ENCODE measurements at places on chromosomes 5 and 9.

DNA sequence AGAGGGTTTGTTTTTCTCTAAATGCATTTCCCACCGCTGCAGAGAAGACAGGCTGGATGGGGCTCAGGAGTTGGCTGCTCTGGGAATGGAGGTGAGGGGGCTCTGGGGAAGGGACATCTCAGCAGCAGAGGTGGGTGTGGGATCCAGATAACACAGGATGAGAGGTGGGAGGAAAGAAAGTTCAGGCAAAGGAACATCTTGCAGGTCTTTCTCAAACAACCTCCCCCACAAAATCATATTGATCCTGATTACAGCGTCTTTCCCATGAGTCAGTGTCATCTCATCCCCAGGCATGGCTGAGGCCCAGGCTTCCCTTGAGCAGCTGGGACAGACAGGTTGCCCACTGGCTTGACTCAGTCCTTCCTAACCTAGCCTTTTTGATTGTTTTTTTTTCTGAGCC, 11.3 kb upstream of the ACSL6 start:
- DNase-seq, result no peak

- DNase-seq, result peak; percentile 79
These were observed 44.8 kb downstream of the PLCXD3 start for GRCh38 chr5:41465493-41466171.

- DNase-seq, result no peak
These were observed 18.7 kb downstream of the HCN1 start for GRCh38 chr5:45677524-45677923.

DNA sequence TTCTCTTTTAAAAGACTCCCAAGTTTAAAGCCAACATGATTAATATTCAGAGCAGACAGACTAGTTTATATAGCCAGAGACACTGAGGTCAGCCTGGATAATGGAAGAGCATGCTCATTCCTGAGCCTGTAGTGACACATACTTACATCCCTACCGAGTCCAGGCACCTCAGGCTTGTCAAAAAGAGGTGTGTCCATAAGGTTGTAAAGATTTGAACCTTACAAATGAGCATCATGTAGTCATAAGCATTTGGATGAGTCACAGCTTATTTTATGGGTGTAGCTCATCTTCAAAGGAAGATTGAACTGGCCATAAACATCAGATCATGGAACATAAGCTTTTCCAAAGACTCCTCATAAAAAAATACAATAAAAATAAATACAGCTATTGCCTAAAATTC, 333.5 kb downstream of the EFNA5 start:
- DNase-seq, result no peak

DNA sequence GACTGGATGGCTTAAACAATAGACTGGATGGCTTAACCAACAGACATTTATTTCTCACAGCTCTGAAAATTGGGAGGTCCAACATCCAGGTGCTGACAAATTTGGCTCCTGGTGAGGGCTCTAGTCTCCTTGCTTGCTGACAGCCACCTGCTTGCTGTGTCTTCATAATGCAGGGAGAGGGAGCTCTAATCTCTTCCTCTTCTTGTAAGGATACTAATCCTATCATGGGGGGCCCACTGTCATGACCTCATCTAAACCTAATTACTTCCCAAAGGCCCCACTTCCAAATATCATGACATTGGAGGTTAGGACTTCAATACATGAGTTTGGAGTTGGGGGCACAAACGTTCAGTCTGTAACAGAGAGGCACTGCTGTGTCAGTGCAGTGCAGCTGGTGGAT, 26.4 kb downstream of the FOXD1 start:
- DNase-seq, result no peak

GRCh38 chr9:125984461-125984860, 237.3 kb downstream of the PBX3 start:
- DNase-seq, result no peak

DNA sequence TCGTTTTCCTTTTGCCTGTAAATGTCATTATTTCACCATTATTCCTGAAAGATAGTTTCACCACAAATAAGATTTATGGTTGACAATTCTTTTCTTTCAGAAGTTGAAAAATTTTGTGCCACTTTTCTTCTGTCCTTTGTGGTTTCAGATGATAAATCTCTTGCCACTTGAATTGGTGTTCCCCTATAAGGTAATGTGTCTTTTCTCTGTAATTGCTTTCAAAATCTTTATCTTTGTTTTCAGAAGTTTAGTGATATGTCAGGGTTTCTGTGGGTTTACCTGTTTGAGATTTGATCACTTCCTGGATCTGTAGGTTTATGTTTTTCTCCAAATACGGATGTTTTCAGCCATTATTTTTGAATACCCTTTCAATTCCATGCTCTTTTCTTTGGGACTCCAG, 14.6 kb downstream of the RASA1 start:
- no peak for DNase-seq

DNA sequence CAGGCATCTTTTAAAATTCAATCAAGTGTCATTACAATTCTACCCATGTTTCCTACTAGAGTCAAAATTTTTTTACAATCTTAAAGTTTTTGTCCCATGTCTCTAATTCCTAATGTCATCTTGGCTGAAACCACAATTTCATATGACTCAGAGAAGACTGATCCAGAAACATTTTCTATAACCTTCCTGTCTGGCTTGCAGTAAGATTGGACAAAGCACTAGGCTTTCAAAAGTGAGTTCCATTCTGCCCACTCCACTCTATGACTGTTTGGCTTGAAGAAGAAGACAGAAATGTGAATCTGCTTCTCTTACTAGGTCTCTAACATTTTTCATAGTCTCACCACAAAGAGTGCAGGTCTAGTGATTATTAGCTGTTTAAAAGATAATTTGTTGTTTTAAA, 88.8 kb downstream of the NR3C1 start:
- peak; percentile 59 for DNase-seq

GRCh38 chr5:93349613-93350012, 231.4 kb downstream of the NR2F1-AS1 start:
- DNase-seq, result no peak

DNA sequence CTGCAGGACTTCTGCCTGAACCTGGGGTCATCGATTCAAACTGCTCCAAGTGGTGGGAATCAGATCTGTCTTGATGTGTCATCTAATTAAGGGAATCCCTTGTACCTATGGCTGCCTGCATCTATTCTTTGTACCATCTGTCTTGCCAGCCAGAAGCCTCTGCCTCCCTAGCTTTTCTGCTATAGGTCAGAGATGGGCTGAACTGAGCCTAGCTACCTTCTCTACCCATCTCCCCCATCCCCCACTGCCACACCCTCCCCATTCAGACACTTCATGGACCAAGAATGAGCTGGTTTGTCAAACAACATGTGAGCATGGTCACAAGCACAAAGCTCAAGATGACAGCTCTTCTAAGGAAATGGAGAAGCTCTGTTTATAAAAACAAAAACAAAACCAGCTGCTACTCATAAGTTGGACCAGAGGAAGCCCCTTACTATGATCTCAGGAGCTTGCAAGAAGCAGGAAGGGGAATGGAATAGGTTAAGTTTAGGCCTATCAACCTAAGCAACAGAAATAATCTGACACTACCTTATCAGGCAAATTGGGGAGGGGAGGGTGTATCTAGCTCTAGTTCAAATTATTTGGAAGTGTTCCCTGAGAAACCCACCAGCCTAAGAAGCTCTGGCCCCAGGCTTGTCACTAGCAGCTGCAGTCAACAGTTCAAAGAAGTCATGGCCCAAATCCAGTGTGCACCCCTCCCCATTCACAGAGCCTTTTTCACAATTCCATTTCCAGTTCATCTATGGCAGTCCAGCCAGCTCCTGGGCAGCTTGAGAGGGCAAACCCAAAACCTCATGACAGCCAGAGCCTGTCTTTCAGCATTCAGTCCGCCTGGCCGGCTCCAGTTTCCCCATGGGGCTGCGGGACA, 29.9 kb downstream of the SKP1 start:
- DNase-seq, result no peak

GRCh38 chr9:71762900-71763653, 5.2 kb downstream of the CEMIP2 start:
- no peak for DNase-seq

DNA sequence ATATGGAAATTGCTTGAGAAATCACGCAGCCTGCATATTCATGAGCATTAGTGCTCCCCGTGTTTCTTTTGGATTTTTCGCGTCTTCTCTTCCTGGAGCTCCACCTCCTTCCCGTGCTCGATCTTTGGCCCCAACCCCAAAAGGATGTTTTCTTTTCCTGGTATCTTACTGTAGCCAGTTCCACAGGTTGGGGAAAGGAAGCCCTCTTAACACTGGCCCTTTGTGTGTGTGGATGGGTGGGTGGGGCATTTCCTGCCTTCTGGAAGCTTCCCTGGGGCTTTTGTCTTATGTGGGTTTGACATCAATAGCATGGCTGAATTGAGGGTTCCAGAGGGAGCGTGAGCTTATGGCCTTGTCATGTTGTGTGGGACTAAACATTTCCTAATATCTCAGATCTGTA, 21.9 kb downstream of the STXBP1 start:
- no peak for DNase-seq

- DNase-seq, result no peak
These were observed 163.5 kb downstream of the SEMA6A start for GRCh38 chr5:116411101-116411571.

GRCh38 chr9:128007566-128008138, 26.9 kb upstream of the EEIG1 start:
- DNase-seq, result peak; percentile 43

GRCh38 chr9:136881691-136882108, 4.6 kb upstream of the TRAF2 start:
- DNase-seq, result no peak

DNA sequence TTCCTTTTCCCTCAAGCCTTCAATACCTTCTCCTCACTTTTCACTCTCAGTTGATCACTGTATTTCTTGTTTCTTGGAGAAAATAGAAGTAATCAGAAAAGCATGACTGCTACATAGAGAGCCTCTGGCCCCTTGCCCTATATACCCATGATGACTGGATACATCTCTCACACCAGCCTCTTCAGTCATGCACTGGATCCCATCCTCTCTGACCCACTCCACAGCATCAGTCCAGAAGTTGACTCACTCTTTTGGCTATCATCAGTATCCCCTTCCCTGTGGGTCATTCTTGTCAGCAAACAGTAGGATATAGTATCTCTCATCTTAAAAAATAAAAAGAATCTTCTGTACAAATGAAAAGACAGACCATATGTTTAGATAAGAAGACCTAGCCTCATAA, 32.9 kb downstream of the PTCD2 start:
- no peak for DNase-seq

DNA sequence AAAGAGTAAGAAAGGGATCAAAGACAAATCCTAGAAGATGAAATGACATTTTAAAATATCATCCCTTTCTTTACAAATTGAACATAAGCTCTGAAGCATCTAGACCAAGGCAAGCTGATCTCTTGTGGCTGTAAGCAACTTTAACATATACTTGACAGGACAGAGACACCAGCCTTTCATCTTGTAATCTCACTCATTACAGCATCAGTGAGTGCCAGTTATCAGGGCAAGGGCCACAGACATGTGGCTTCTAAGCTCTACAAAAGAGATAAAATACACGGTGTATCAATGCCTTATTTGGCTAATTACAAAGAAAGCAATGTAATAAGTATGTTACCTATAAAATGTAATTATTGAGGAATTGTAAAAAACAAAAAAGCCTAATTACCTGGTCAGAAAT, 95.0 kb downstream of the DROSHA start:
- no peak for DNase-seq

- no peak for DNase-seq
These were observed 231.6 kb downstream of the ELAVL2 start for GRCh38 chr9:23594421-23594820.

DNA sequence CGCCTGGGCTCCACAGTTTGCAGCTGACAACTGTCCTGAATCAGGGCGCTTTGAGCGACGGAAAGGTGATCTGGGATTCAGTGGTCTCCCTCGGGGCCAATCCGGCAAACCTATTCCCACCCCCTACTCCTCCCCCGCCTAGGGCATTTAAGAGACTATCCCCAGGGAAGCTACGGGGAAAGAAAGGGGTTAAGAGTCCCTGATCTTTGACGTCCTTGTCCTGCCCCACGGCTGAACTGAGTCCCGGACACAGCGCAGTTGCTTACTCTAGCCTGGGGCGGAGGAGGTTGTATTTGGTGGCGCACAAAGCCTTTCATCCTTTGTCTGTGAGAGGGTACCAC, 3.4 kb downstream of the RORB start:
- DNase-seq, result no peak

GRCh38 chr9:114221706-114222465, 66.5 kb downstream of the COL27A1 start:
- no peak for DNase-seq

DNA sequence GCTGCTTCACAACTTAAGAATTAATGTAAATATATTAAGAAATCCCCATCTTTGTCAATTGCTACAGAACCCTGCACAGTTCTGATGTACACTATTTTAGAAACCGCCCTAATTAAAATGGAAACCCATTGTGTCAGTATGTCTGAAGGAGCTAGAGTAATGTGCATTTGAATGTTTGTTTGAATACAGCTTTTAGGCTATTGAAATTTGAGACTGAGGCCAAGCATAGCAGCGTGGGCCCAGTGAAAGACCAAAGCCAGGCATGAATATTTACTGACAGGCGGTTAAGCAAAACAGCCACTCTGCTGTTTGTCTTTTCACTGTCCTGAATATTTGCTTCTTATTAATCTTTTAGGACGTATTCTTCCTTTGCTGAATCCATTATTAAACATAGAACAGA, 252.3 kb downstream of the IZUMO3 start:
- no peak for DNase-seq

DNA sequence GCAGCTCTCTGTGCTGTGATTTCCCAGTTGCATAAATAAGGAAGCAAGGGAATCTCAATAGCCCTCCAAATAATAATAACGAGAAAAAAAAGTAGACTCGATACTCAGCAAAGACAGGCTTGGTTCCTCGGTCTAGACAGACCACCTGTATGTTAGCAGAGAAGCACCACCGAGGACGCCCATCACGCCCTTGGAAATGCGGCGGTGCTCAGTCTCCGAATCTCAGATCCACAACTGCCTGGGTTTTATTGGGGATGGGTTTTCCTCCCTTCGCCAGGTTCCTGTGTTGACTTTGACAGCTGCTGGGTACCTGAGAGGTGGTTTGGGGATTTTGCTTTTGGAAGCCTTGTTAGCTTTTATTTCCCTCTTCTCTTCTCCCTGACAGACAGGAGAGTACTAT, 7.2 kb downstream of the DAB2IP start:
- no peak for DNase-seq

GRCh38 chr9:28197653-28198052, 624.4 kb upstream of the C9orf72 start:
- no peak for DNase-seq

GRCh38 chr5:16518606-16519005, 53.0 kb upstream of the ZNF622 start:
- DNase-seq, result peak; percentile 30

- DNase-seq, result no peak
These were observed 40.8 kb upstream of the GARNL3 start for GRCh38 chr9:127223810-127224177.

All from myocyte (in vitro differentiated cells).